ENCODE measurements at places on chromosomes 4 and X.

- DNase-seq: no peak
Measured at GRCh38 chr4:168812806-168813205, 197.2 kb downstream of the CBR4 start.

GRCh38 chr4:87589531-87589930, 18.8 kb upstream of the DSPP start:
- no peak for DNase-seq

DNA sequence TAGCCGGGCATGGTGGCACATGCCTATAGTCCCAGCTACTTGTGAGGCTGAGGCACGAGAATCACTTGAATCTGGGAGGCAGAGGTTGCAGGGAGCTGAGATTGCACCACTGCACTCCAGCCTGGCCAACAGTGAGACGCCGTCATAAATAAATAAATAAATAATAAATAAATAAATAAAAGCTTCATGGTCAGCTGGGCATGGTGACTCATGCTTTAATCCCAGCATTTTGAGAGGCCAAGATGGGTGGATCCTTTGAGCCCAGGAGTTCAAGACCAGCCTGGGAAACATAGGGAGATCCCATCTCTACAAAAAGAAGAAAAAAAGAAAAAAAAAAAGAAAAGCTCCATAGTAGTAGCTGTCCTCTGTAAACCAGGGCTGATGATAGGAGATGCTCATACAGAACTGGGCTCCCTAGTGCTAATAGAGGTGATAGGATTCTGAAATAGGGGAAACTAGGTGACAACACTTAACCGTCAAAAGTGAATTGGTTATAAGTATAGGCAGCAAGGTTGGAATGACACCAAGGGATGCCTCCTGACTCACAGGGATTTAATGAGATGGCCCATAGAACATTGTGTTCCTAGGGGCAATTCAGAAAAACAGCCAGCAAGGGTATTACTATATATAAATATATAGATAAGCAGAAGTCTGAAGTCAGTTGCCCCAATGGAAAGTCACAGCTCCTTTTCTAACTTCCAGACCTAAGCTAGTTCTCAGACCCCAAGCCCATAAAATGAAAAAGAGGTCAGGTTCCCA, 41.8 kb upstream of the ARHGEF6 start:
- DNase-seq: no peak

DNA sequence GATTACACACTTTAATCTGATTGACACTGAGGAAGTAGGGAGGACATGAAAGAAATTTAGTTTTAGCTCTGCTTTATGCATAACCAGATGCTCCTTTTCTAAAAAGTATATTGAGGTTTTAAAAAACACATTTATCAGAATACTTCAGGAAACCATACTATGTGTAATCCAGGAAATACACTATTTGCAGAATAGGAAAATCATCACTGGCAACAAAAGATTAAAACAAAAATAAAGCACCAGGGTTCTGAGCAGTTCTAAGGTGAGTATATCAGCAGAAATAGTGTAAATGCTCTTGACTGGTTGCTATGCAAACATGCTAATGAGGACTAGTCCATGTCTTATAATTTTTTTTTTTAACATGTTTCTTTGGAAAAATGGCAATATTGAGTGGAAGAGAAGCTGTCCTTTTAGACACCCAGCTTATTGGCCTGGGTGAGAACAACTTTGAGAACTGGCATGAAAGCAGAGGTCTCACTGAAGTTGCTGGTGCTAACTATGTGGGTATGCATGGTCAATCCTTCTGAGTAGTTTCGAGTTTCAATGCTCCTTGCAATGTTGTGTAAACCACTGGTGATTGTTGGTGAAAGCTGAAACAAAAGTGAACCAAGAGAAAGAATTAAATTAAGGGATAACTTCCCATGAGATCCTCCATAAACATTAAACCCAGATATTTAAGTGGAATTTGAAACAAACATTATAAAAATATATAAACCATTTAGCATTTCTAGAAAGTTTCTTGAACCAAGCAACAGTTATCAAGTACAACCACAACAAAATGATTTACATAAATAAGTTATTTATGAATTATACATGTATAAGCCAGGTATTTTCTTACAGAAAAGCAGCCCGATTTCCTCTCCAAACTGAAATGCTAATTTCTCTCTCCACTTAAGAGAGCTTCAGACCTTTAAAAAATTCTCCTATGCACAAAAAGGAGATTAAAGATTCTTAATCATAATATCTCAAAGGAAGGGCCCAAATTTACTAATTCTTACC, 20.4 kb upstream of the SCD5 start:
- DNase-seq: no peak

DNA sequence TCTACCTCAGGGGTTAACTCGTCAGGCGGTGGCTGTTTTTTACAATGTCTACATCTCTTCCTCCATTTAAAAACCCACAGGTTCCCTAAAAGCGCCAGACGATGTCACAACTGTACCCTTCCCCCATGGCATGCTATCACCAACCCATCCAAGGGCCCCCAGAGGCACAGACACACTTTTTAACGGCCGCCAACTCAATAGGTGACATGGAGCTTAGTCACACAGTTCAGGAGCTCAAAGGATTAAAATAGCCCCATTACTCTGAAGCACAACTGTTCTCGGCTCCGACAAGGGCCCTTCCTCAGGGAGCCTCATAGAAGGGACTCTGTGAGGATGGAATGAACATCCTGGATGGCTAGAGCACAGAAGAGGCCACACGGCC, 12.4 kb downstream of the SH3KBP1 start:
- DNase-seq: no peak

- DNase-seq: peak; percentile 82
Measured at GRCh38 chrX:19887911-19888879, 795 bp upstream of the SH3KBP1 start.

- DNase-seq: no peak
Measured at GRCh38 chr4:9989918-9990635, 31.2 kb downstream of the SLC2A9 start.
